ENCODE measurements at places on chromosomes 12 and 14. TPM values are rescaled to one million over a fixed set of nuclear protein-coding genes. Genes with fewer than 3 reads are reported as not detected.

DNA sequence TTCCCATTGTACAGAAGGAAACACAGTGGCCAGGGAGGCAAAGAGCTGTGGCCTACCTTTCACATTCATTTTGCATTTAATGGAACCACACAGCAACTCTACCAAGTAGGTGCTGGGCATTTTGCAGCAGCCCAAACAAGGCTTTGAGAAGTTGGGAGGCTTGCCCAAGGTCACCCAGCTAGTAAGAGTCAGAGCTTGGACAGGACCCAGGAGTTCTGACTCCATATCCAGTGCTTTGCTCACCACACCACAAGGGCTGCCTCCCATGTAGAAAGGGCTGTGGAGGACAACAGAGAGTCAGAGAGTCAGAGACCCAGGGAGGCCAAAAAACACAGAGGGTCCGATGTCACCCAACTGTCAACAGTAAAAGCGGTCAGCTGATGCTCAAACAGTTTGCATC, 400.2 kb downstream of the BCL11B start:
- no peak for ATAC-seq

GRCh38 chr12:46457958-46458357, 85.4 kb upstream of the SLC38A2 start:
- no peak for ATAC-seq

The FIGNL2 gene
- total RNA-seq: 5.2 TPM

The PAWR gene
- total RNA-seq: 15.5 TPM

GRCh38 chr12:121026274-121027045, 10.2 kb upstream of the C12orf43 start:
- no peak for ATAC-seq

DNA sequence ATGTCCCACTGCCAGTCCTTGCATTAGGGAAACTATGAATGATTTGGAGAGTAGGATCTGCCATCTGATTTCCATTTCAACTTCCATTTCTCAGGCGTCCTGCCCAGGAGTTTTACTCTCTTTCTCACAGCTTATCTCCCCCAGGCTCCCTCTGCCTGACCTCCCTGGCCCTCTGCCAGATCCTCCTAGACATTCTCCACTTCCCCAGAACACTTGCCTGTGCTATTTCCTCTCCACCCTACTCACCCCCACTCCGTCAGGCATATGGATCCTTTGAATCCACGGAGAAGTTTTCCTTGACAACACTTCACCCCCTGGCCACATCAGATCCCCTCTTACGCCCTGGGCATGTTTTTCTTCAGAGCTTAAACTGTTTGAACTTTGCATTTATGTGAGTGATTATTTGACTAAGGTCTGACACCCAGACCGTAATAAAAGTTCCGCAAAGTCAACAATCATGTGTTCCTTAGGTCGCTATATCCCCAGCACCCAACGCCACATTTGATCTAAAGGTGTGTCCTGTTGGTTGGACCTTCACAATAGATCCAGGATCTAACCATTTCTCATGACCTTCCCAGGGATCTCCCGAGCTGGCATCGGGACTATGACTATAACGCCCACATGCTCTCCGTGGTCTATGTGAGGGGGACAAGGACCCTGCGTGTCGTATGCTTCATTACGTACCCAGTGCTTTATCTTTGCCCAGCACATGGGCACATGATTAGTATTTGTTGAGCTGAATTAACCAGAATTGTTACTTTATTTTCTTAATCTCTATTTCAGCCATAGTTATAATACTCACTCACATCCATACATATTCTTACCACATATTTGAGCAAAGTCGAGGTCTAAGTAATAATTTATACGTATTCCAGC, 255.8 kb upstream of the FOXN3 start:
- ATAC-seq: no peak

GRCh38 chr12:104478396-104479122, 21.8 kb downstream of the CHST11 start:
- no peak for ATAC-seq

The KIF21A gene
- 4.1 TPM for total RNA-seq

Measured in motor neuron (in vitro differentiated cells).